ENCODE measurements at places on chromosomes 12 and 14.
A peak's percentile ranks its signal among the peaks of the same experiment; 100 is the strongest.

- DNase-seq, result peak; percentile 46
Measured at GRCh38 chr14:68215629-68216028, 396.1 kb downstream of the RAD51B start.

DNA sequence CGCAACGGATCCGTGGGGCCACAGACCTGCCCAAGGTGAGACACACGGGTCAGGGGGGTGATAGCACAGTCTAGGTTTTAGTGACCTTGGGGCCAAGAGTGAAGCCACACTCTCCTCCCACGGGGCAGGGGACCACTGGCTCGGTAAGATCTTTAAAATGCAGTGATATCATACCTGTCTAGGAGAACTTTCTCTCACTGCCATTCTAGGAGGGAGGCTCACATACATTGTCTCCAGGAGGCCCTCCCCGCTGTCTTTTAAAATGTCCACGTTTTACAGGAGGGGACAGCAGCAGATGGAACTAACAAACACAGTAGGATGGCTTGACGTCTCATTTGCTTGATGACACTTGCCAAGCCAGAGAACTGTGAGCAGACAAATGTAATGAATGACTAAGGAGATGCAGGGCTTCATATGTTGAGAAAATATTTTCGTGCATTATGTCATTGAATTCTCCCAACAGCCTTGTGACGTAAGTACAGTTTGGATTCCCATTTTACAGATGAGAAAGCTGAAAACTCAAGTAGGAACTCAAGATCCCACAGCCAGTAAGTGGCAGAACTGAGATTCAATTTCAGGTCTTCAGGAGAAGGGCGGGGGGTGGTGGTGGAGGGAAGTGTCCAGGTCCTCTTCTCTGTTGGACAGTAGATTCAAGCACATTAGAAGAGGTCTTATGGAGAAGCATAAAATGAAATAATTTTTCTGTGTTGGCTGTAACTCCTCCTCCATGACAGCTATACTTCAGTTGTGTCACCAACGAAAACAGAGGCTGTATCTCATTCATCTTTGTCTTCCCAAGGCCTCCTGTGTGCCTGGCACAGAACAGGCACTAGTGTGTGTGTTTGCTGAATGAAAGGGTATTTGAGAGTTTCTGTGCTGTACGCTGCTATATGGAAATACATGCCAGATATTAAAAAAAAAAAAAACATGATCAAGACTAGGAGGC lies 2.1 kb downstream of the VASH1 start:
- DNase-seq, result no peak

DNA sequence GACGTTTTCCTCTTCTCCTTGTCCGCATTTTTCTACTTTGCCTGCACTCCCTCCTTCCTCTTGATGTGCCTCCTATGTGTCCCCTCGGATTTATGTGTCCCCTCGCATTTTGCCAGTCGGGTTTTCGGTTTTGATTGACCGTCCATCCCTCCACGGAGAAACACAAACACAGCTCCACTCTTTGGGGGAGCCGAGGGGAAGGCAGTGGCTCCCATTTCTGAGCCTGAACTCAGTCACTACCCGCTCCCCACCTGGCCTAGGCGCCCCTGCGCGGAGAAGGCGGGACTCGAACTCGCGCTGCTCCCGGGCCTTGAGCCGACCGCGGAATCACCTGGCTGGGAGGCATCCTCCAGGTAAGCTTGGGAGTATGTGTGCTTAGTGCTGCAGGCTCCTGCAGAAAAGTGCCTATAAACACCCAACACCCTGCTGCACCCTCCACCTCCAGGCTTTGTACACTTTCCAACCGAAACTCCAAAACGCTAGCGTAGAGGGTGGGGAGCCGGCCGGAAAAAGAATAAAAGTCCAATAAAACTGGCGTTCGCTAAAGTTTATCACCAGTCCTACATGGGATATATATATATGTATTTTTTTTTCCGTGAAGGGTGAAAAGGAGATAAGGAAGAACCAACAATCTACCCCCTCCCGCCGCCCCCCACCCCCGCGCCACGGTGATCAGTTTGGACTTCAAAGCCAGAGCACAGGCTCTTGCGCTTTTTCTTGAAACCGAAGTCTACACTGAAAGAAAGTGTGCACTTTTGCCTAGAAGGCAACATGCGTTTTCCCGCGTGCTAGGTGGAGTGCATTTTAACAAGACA lies 3.3 kb upstream of the CCND2 start:
- DNase-seq, result no peak

- DNase-seq, result no peak
Measured at GRCh38 chr12:29838768-29839167, 55.0 kb upstream of the TMTC1 start.

DNA sequence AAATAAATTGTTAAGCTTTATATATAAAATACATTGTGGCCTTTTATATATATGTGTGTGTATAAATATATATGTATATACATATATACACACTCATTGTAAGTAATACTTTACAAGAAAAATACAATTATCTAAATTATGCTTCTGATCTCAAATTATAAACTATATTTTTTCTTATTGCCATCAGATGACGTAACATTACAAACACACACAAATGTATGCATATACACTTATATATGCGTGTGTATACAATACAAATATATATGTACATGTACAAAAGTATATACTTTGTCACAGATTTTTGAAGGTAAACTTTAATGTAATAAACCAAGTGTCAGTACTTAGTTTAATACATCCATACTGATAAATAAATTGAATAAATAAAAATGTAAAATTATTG lies 278.9 kb upstream of the LMO3 start:
- no peak for DNase-seq

DNA sequence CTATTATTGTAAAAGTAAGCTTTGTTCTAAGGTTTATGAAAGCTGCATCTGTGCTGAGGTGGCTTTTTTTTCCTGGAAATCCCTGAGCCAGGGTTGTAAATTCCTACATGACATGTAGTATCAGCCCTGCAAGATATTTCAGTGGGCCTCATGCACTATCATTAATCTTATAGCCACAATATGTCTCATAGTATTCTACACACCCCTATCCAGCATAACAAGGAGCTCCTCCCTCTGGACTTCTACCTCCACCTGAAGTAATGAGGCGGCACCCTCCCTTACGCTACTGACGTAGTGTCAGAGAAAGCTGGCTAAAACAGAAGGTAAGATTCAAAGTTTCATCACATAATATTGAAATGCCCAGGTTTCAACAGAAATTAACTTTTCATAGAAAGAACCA lies 35.5 kb downstream of the SLC5A8 start:
- DNase-seq, result no peak

DNA sequence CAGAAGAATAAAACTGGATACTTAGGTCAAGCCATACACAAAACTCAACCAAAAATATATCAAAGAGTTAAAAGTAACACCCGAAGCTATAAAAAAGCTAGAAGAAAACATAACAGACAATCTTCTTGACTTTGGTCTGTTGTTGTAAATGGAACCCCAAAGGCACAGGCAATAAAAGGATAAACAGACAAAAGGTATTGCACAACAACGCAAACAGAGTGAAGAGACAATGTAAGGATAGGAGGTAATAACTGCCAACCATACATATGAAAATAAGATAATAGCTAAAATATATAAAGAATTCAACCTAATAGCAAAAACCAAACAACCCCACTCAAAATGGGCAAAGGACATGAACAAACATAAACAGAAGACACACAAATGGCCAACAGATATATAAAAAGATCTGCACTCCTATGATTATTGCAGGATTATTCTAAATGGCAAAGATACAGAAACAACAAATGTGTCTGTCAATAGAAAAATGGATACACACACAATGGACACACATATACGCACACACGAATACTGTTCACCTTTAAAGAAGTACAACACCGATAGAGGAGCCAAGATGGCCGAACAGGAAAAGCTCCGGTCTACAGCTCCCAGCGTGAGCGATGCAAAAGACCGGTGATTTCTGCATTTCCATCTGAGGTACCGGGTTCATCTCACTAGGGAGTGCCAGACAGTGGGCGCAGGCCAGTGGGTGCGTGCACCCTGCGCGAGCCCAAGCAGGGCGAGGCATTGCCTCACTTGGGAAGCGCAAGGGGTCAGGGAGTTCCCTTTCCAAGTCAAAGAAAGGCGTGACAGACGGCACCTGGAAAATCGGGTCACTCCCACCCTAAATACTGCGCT lies 1137.1 kb downstream of the FSCB start:
- DNase-seq, result no peak

- DNase-seq, result peak; percentile 40
Measured at GRCh38 chr14:65348137-65348536, 64.4 kb upstream of the FUT8 start.

DNA sequence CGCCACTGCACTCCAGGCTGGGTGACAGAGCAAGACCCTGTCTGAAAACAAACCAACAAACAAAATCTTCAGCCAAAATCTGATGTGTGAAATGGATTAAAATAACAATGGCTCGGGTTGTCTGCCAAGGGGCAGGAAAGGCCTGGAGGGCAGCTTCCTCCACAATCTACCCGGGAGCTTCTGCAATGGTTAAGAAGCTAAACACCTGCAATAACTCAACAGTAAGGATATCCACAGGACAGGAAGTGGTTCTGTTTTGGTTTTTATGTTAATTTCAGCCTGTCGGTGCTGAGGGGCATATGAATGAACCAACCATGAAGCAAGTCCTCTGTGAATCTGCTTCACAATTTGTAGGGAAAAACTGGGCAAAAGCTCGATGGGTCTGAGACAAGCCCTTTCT lies 34.4 kb downstream of the RAD52 start:
- DNase-seq, result no peak

GRCh38 chr14:56112781-56113180 lies 5.4 kb upstream of the PELI2 start:
- DNase-seq, result no peak

DNA sequence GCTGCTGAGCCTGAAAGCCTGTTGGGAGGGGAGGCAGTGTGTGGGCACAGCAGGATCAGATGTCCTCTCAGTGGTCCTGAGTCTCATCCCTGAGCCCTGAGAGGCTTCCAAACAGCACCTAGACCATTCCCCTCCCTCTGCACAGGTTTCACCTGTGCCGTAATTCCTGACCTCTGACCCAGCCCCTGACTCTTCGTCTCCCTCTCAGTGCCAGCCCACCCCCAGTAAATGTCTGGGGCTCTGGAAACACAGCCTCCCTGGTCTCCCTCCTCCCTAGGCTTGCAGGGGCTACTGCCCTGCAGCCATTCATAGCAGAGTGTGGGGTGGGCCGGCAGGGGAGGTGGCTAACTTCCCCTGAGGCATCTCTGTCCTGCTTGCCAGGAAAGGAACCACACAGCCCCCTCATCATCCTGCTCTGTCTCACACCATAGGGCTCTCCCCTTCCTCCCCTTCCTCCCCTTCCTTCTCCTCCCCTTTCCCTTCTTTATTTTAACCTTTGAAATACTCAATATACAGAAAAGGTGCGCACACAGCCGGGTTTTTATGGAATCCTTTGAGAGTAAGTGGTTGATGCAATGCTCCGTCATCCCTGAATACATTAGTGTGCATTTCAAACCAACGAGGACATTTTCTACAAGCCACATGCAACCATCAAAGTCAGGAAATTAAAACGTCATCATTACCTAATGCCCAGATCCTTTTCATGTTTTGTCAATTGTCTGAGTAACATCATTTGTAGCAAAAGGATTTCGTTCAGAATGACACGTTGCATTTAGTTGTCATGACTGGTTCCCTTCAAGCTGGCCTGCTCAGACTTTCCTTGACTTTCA lies 67.0 kb downstream of the PRMT8 start:
- no peak for DNase-seq

- peak; percentile 74 for DNase-seq
Measured at GRCh38 chr12:13255792-13256691, 59.5 kb downstream of the EMP1 start.

DNA sequence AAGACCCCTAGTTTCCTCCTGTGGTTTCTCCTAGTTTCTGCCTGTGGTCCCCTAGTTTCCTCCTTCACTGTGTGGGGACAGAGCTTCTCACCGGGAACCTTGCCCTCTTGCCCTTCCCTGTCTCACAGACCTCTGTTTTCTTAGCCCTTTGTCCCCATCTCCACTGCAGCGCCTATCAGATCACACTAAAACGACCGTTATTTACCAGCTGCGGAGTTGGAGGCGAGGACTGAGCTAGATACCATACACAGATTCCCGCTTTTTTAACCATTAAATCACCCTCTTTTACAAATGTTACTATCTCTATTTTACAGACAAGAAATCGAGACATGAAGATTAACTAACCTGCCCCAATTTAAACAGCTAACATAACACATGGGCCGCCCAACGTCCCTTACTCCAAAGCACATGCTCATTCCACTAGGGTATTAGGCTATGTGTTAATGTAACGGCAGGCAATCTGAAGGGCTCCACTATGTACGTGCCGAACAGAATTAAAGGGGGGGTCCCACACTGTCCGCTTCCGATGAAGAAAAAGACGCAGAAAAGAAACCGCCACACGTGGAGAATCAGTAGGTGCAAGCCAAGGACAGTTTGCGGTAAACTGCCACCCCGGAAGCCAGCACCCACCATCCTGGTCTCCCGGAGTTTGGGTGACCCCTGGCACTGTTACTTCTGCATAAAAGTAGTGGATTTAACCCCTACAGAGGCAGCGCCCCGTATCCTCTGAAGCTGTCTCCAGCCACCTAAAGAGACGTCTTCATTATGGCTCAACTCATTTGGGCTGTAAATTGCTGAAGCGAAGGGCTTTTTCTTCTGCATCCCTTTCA lies 1.9 kb upstream of the FKBP4 start:
- DNase-seq, result no peak

- no peak for DNase-seq
Measured at GRCh38 chr12:43621262-43621661, 69.3 kb upstream of the ADAMTS20 start.

- no peak for DNase-seq
Measured at GRCh38 chr12:124469193-124469888, 98.1 kb downstream of the NCOR2 start.

DNA sequence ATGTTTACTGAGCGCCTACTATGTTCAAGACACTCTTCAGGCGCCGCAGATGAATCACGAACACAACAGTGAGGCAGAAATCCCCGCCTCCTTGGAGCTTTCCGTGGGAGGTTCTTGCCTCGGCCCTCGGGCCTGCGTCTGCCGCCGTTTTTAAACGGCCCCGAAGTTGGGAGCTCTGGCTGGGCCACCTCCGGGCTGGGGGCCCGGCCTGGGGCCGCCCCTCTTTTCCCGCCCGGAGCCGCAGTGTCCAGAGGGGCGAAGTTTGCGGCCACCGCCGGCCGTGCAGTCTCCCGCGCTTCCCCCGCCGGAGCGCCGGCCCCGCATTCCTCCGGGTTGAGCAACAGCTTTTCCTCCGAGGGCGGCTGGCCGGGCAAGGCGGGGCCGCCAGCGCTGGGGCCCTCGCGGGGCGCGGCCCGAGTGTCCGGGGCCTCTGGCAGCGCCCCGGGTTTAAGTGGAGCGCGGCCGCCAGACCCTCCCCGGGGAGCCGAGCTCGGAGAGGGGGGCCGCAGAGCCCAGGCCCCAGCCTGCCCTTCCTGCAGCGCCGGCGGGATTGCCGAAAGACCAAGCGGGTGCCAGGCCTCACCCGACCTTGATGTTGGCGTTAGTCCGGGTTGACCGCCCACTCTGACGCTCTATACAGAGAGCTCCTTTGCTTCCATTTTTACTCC lies 18.7 kb upstream of the CTDSP2 start:
- peak; percentile 46 for DNase-seq

DNA sequence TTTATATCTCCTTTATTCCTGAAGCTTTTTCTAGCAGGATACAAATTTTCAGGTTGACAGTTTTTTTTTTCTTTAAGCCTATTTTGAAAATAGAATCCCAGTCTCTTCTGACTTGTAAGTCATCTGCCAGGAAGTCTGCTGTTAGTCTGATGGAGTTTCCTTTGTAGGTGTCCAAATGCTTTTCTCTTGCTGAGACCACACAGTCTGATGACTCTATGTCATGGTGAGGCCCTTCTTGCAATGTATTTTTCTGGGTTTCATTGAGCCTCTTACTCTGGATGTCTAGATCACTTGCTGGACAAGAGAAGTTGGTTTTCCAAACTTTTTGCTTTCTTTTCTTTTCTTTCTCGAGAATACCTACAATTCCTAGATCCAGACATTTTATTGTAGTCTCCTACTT lies 30.6 kb downstream of the USP15 start:
- DNase-seq, result no peak

Data from GM12865 (cell line).